Adipocyte (in vitro differentiated cells): ENCODE measurements at places on chromosomes 16 and 17.
A peak's percentile ranks its signal among the peaks of the same experiment; 100 is the strongest.

DNA sequence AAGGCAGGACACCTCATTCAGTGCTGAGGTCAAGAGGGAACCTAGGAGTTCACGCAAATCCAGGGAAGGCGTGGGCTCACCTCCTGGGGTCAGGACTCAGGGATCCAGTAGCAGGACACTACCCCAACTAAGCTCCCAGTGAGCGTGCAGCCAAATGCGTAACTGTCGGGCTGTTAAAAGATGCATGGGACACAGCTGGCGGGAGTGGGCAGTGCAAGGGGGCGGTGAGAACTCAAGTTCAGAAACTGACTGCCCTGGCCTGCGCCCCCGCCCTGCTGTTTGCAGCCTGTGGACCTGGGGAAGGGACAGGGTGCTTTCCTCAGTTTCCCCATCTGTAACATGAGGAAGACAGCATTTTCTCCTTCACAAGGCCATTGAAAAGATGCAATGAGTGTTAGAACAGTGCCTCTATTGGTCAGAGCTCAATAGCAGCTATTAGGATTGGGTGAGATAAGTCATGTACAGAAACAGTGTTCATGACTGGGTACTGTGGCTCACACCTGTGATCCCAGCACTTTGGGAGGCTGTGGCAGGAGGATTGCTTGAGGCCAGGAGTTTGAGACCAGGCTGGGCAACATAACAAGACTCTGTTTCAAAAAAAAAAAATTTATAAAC is 20.2 kb downstream of the CDIPT start:
- DNase-seq = no peak

- no peak for DNase-seq
Measured at GRCh38 chr17:28737770-28738679, 5.8 kb upstream of the TRAF4 start.

DNA sequence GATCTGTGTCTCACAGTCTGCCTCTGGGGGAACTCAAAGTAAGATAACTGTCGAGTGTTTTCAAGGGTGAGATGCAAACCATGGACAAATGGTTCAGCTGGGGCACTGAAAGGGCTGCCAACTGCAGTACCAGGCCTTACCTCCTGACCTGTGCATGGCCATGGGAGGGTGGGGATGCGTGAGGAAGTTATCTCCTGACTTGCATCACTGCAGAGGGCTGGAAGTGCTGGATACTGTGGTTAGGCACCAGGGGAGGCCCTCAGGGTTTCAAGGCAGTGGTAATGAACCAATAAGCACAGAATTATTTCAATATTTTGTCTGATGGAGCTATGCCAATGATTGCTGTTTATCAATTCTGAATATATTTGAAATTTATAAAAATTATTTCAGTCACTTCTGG is 159.2 kb downstream of the CYLD start:
- DNase-seq = no peak

DNA sequence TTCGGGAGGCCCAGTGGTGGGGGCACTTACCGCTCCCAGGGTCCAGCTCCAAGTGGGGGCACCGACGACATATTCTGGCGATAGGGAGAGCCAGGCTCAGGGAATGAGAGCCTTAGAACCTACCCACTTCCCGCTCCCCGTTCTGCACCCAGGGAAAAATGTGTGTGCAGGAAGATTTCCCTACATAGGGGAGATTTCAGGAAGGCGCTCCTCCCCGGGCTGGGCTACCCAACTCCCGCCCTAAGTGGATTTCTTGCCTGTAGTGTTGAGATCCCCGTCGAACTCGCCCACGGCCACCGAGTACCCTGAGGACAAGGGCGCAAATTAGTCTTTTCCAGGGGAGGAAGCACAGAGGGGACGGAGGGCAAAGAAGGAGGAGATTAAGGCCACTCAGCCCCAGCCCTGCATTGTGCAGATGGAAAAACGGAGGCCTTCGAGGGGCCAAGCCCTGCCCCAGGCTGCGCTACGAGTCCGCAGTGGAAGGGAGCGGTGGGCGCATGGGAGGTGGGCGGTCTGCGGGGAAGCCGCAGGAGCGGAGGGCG is 5.1 kb downstream of the ITGA2B start:
- no peak for DNase-seq

DNA sequence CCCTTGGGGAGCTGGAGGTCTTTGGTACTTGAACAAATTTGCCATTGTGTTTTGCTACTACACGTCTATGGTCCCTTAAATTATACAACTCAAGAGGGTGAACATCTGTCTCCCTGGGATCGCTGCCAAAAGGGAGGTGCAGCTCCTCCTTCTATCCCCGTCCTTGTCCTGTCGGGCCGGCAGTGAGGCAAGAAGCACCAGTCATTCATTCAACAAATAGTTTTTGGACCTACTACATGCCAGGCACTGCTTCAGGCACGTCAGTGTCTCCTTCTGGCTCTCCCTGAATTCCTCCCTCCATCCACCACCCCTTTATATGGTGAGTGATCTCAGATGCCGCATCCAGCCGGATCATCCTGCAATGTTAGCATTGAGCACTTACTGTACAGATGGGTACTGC is 2.2 kb upstream of the RPL38 start:
- DNase-seq = no peak

DNA sequence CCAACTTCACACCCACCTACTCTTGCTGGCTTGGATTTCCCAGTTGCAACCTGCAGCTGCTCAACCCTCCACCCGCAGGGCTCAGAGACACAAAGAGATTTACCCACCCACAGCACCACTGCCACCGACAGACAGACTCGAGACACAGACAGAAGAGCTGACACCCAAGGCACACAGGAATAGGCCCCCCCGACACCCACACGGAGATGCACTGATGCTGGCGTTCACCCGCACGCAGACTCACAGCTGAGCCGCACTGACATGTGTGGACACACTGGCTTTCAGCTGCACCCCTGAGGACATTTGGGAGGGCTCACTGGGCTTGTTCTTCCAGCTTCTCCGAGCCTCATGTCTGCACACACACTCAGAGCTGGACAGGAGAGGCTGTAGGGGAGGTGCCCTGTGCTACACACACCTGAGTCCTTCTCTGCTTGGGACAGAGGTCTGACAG is 8.2 kb downstream of the STX1B start:
- no peak for DNase-seq

DNA sequence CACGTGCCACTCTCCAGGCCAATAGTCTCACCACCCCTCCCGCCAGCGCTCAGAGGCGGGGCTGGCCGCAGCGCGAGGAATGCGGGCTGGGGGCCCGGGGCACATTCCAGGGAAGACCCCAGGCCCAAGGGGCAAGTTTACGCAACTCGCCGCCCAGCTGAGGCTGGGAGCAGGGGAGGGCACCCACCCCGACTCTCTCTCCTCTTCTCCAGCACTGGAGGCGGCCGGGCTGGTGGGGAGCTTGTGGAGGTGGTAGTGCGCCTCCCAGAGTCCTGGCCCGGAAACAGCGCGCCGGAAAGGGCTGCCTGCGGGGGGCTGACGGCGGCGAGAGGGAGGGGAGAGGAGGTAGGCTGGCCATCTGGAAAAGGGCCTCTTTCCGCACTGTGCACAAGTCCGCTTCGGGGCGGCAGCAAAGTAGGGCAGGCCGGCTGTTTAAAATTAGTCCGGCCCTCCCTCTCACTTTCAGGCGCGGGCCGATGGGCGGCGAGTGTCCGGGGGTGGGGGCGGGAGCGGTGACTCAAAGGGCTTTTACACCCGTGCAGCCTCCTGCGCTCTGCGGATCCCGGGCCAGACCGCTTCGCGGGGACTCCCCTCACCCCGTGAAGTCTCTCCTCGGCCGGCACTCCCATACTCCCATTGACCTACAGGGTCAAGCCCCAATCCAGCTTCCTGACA is 1.1 kb downstream of the FHOD1 start:
- DNase-seq = peak; percentile 93
